Uterine smooth muscle cell (primary cell): ENCODE measurements at places on chromosomes 7 and 10. TPM values are rescaled to one million over a fixed set of nuclear protein-coding genes. Genes with fewer than 3 reads are reported as not detected.

The PRPS1L1 gene
- total RNA-seq: not detected in 2 replicates

The UPK3B gene
- total RNA-seq: not detected in 2 replicates

The AKR1B15 gene
- not detected in 2 replicates for total RNA-seq

The ANLN gene
- total RNA-seq: 46.6 and 194 TPM in 2 replicates

The SRRM3 gene
- total RNA-seq: 0.33 and 0.50 TPM in 2 replicates

The HMX3 gene
- not detected in 2 replicates for total RNA-seq

The TFEC gene
- total RNA-seq: 0.11 and 0.50 TPM in 2 replicates

The NPSR1 gene
- total RNA-seq: not detected in 2 replicates

The CRTAC1 gene
- not detected in 2 replicates for total RNA-seq

The GPER1 gene
- 3.0 and 4.5 TPM in 2 replicates for total RNA-seq

The URGCP gene
- total RNA-seq: 35.0 and 38.2 TPM in 2 replicates

The CACNB2 gene
- total RNA-seq: 0.33 and 0.75 TPM in 2 replicates

The GBX1 gene
- total RNA-seq: not detected in 2 replicates

The PCDH15 gene
- 0.11 and 0.12 TPM in 2 replicates for total RNA-seq

The EN2 gene
- total RNA-seq: not detected in 2 replicates

The GJD4 gene
- total RNA-seq: 0.12 TPM in 1 of 2 replicates, not detected in the other

The DNA2 gene
- total RNA-seq: 6.4 and 14.1 TPM in 2 replicates

The CEP41 gene
- 10.2 and 17.2 TPM in 2 replicates for total RNA-seq

The DOCK4 gene
- 13.6 and 33.3 TPM in 2 replicates for total RNA-seq

The NUDT13 gene
- 1.6 and 1.8 TPM in 2 replicates for total RNA-seq

The TOMM7 gene
- total RNA-seq: 84.7 and 119 TPM in 2 replicates

The TMEM176A gene
- 0.22 TPM in 1 of 2 replicates, not detected in the other for total RNA-seq

The MLXIPL gene
- not detected in 2 replicates for total RNA-seq

The CALY gene
- total RNA-seq: 0.25 TPM in 1 of 2 replicates, not detected in the other

The LRRC4 gene
- total RNA-seq: under 0.01 and 0.22 TPM in 2 replicates

The FEZF1 gene
- total RNA-seq: not detected in 2 replicates

The SLC26A5 gene
- not detected in 2 replicates for total RNA-seq

The ZYX gene
- 36.1 and 37.0 TPM in 2 replicates for total RNA-seq

The TRPV5 gene
- not detected in 2 replicates for total RNA-seq

The GTF2I gene
- total RNA-seq: 76.3 and 78.7 TPM in 2 replicates

The SEMA3A gene
- total RNA-seq: 19.1 and 113 TPM in 2 replicates

The OR2A12 gene
- not detected in 2 replicates for total RNA-seq

The HMX2 gene
- total RNA-seq: not detected in 2 replicates

The PMS2 gene
- total RNA-seq: 17.9 and 24.2 TPM in 2 replicates

The NPS gene
- not detected in 2 replicates for total RNA-seq

The TRIM74 gene
- not detected in 2 replicates for total RNA-seq
